Caki2 (cell line): ENCODE measurements at places on chromosomes 5 and 9.

- DNase-seq: peak; percentile 79
Measured at GRCh38 chr9:129640086-129640870, 1.7 kb downstream of the ASB6 start.

DNA sequence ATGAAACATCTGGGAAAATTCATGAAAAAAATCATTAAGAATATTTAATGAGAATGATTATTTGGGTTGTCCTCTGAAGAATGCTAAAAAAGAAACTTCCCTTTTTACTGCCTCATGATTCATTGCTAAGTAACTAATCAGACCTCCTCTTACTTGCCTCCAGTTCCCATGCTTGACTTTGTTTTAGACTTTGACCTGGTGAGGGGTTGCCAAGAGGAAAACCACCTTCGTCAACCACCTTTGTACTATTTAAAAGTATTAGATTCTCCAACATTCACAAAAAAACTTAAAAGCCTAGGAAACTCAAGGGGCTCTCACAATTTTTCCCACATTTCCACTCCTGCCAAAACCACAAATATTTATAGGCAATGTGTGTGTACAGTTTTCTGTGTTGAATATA, 115.2 kb upstream of the ST8SIA4 start:
- DNase-seq: no peak

DNA sequence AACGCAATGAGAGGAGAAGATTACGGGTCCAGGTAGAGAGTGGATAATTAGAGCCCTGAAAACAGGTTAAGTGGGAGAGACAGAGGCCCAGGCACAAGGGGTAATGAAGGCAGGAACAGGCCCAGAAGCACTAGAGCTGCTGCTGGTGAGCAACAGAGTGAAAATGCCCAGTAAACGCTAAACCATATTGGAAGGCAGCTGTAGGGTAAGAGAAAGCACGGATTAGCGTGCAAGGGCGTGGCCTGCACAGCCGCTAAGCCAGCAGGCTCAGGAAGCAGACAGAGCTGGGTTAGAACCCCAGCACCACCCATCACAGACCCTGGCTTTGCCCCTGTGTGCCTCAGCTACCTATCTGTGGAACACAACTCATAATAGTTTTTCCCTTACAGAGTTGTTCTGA, 93.2 kb downstream of the PAX5 start:
- no peak for DNase-seq

- DNase-seq: no peak
Measured at GRCh38 chr5:81631621-81632020, 119.3 kb downstream of the SSBP2 start.

DNA sequence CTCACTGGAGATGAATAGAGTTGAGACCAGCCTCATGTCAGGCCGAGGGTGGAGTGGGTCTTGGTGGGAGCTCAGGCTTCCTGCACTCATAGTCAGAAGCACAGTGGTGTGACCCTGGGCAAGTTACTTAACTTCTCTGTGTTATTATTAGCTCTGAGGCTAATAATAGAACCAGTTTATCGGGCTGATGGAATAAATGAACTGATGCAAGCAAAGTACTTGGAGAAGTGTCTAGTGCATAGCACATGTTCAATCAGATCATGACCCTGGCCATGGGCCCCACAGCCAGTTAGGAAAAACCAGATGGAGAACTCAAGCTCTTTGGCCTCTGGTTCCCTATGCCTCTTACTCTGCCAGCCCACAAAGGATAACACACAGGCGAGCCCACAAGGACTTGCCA, 45.3 kb upstream of the OSMR start:
- DNase-seq: no peak

- peak; percentile 86 for DNase-seq
Measured at GRCh38 chr5:14190194-14191164, 47.3 kb downstream of the TRIO start.

- DNase-seq: no peak
Measured at GRCh38 chr5:56648460-56649034, 166.8 kb upstream of the MAP3K1 start.

DNA sequence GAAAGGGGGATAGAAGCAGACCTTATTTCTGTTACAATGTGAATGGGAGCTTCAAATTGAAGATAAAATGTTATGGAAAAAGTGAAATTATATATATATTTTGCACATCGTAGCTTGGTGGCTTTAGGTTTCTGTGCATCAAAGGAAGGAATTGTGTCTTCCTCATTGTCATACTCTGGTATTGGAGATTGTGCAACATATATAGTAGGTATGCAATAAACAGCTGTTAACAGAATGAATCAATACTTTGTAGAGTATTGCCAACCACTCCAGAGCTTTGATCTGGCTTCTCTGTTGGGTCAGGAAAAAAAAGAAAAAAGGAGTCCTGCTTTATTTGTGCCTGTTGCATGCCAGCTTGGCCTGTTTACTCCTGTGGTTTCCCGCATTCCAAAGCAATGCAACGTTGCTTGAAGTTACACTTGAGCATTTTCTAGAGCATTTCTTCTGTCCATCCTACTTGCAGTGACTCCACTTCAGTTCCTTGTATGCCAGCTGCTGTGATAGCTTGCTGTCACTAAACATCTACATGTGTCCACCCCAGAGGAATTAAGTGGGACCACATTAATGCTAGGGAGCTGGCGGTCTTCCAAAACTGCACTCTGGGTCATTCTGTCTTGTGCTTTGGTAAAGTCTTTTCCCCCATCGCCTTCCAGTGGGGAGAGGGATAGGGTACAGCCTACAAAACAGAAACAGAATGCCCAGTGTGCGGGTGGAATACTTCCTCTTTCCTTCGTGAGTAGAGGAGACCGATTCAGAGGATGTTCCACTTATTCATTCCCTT, 62.0 kb upstream of the MEF2C start:
- DNase-seq: no peak

DNA sequence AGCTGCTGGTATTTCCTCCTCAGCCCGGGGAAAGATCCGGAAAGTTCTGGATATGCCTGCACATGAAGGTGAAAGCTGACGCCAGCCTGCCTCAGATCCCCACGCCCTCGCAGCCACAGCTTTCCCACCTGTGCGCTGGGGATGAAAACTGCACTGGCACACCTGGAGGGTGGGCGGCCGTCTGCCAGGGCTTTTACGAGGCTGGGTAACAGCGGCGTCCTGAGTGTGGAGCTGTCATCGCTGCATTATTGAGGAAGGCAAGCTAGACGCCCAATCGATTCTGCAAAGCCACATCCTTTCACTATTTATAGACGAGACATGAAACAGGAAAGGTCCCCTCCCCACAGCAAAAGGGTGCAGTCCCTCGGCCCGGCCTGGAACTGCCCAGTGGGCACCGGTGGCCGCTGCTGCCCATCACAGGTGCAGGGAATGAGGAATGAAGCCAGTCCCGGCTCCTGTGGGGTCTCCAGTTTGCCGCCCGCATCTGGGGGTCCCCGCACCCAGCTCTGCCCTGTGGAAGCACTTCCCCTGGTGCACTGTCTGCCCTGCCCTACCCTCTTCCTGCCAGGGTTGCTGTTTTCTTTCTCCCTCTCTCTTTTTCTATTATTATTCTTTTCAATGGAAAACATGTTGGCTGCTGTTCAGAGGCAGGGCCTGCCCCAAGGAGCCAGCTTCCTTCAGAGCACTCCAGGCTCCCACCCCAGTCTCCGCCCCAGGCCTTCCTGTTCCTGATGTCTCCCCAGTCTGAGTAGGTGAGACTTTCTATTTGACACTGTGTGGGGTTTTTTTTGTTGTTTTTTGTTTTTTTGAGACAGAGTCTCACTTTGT, 7.0 kb downstream of the NOTCH1 start:
- no peak for DNase-seq

DNA sequence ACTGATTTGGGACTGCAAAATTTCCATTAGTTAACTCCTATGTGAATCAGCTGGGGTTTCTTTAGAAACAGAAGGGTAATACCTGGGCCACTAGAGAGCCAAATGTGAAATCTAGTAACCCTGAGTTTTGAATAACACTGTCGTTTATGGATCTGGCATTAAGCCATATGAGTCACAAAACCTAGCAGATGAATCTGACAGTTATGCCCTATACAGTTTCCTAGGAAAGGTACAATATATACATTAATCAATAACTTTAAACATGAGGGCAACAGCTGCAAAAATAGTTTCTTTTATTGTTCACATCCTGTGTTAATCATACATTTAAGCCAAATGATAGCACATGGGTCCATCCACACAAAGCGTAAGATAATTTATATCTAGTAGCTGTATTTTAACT, 56.9 kb downstream of the PAM start:
- peak; percentile 17 for DNase-seq

- DNase-seq: no peak
Measured at GRCh38 chr5:80149161-80149609, 106.7 kb downstream of the SERINC5 start.

DNA sequence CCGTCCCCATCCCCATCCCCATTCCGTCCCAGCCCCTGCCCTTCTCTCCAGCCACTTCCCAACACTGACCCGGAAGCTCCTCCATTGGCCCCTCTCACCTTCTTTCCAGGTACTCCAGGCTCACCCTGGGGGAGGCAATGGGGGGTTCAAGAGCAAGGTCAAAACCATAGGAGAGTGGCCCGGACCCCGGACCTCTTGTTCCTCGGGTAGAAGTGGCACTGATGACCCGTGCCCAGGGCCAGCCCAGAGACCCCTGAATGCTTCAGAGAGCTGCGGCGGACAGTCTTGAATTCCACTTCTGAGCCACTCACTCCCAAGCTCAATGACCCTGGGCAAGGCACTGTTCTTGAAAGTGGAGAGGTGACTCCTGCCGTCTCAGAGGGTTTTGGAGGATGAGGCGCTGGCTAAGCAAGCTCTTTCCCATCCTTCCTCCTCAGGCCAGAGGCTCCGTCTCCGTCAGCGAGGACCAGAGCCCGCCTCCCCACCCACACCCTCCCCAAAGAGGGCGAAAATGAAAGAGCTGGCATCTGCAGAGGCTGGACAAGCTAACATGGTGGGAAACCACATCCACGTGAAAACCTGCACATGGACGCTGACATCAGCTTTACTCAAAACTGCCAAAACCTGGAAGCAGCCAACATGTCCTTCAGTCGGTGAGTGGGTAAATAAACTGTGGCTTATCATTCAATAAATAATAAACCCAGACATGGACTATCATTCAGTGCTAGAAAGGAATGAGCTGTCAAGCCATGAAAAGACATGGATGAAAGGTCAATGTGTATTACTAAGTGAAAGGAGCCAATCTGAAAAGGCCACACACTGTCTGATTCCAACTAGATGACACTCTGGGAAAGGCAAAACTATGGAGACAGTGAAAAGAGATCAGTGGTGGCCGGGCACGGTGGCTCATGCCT, 27.3 kb upstream of the PHYKPL start:
- no peak for DNase-seq

GRCh38 chr5:139690064-139690802, 42.1 kb downstream of the CXXC5 start:
- DNase-seq: peak; percentile 28

GRCh38 chr5:103218164-103218563, 40.4 kb upstream of the MACIR start:
- peak; percentile 85 for DNase-seq

DNA sequence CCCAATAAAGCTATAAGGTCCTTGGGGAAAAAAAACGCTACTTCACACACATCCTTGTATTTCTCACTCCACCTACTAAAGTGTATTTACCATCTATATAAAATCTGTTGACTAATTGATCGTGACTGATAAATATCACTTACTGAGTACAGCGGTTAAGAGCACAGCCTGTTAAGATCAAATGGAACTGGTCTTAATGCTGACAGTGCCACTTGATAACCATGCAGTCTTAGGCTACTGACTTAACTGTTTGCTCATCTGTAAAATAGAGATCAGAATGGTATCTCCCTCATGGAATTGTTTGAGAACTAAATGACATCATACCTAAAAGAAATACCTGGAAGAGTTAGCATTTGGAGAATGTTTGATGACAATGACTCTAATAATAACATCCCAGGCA, 67.5 kb downstream of the ZFAND5 start:
- no peak for DNase-seq

DNA sequence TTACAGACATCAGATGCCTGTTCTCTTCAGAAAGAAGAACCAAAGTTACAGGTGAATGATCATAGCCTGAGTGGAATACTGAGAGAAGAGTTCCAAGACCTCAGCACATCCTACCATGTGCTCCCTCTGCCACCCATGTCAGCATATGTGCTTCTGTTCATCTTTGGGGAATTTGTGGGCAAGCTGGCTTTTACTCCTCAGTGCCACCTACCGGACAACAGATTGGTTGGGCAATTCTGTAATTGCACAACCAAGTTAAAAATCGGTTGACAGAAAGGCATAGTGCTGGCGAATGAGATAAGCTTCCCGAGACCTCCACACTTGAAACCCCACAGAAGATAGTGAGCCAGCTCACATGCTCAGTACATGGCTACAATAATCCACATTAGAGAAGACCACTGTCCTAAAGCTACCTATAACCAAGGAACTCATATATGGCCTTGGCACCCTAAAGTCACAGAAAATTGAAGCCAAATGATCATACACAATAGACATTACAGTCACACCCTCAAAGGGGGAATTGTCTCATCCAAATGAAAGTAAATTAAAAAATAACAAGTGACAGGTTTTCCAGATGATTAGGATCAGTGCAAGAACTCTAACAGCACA, 1238.0 kb upstream of the NUDT12 start:
- DNase-seq: no peak

DNA sequence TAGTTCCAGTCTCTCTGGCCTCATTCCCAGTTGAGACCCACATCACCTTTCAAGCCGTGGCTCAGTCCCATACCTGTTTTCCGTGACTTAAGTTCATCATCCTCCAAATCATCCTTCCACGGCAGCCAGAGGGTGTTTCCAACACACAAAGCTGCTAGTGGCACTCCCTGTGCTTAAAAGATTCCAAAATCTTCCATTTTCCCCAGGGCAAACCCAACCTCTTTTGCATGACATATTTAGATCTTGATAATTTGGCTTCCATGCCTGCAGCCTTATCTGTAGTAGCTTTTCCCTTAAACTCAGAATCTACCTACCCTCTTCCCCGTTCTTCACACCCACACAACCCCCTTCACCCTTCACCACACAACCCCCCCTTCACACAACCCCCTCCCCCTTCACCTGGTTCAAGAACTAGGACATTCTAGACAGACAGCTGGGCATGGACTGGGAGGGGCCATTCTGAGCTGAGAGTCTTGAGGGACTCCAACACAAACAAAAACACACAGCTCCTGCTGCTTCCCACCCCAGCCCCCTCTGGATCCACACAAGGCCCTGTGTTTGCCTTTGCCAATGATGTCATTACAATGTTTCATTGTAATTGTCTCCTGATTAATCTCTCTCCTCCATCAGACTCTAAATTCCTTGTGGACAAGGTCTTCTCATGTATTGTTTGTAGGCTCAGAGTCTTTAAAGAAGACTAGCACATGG, 268.2 kb downstream of the SH3GL2 start:
- no peak for DNase-seq

DNA sequence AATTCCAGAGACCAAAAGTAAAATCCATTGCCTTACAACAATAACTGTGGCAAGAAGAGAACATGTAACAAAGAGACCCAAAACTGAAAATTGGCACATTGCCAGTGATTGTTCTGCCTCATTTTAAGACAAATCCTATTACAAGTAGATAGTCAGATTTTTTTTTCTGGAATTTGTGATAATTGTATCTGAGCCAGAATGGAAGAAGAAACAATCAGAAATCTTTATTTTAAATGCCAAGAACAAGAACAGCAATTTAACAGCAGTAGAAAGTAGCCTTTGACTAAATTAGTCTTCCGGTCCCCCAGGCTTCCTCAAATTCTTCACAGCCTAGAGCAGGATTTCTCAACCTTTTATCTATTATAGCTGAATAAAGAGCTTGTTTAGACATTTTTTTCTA, 106.7 kb upstream of the PTPN3 start:
- no peak for DNase-seq

GRCh38 chr5:88745093-88745696, 137.8 kb downstream of the MEF2C start:
- DNase-seq: no peak

- no peak for DNase-seq
Measured at GRCh38 chr5:54234304-54234933, 76.0 kb downstream of the ARL15 start.

GRCh38 chr9:115882911-115883310, 270.7 kb upstream of the PAPPA start:
- no peak for DNase-seq
